Stimulated activated CD4-positive, alpha-beta T cell treated with anti-CD3 and anti-CD28 coated beads, Interleukin-1b, Interleukin-23, amount 100 ng/mL, for 1 hour (primary cell): ENCODE measurements at places on chromosomes 2 and 18.

DNA sequence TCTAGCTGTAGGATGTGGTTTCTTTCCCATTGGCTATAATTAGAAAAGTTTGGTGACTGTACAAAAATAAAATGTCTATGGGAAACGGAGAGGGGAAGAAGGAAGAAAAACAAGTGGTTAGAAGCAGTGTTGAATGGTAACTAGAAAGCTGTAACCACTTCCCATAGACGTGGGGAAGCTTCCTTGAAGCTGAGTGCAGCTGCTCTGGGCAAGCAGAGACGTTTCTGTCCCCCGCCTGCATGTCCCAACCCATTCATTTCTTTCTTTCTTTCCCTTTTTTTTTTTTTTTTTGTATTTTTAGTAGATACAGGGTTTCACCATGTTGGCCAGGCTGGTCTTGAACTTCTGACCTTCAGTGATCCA lies 367.8 kb upstream of the HS6ST1 start:
- DNase-seq = no peak

- DNase-seq = no peak
Observed at GRCh38 chr2:23655934-23656596, 270.9 kb downstream of the ATAD2B start.

DNA sequence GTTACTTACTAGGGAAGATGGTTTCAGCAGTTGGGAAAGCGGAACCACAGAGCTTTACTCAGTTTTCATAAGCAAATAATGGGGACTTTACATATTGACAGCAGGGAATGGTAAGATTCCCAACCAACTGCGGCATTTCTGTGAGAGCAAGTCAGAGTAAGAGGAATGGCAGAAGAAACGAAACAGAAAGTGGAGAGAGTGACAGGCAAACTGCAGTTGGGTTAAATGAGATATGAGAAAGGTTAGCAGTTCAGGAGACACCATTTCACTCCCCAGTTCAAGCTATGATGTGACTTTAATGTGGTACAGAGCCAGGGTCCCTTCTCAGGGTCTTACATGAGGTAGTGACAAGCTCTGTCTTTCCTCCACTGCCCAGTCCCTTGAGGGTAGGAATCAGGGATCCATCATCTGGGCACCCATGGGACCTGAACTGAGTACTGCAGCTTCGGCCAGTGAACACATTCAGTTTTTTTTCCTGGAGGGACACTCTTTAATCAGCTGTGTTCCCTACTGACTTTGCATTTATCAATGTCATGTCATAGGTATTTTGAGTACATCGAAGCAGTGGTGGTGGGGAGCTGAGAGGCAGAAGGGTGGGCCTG lies 33.0 kb upstream of the GREB1 start:
- no peak for DNase-seq

- DNase-seq = no peak
Observed at GRCh38 chr2:237824085-237824484, 25.5 kb downstream of the RBM44 start.

DNA sequence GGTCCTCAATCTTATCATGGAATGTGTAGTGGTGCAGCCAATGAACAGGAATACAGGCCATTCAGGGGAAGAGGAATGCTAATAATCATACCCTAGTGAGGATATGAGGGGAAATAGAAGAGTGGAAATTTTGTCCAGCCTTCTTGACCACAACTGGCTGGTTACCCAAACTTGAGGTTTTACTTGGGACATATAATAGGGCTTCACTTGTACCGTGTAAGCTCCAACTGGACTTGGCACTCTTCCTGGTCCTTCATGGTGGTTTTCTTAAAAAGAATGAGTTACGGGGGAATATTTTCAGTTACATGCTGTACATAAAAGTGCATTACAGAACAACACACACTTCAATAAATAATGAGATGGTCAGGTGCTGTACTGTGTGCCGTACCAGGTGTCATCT lies 234.9 kb upstream of the RASGRP3 start:
- no peak for DNase-seq

DNA sequence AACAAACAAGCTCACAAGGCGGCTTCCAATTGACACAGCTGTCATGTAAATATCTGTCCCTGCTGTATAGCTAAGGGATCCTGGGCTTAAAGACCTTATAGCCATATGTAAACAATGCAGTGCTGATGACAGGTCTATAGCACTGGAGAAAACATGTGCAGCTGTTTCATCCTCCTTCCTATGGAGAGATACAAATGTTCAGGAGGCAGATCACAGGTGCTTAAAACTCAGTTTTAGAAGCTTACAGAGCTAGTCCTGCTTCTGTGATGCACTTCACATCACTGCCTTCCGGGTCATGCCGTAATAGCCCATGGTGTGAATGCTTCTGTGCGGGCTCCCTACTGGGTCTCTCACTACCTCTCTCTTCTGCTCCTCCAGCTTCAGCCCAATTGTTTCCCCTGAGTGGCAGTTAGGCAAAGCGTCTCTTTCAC lies 262.4 kb upstream of the CHST9 start:
- no peak for DNase-seq

- no peak for DNase-seq
Observed at GRCh38 chr2:124246170-124246569, 221.1 kb downstream of the CNTNAP5 start.
